Right renal cortex interstitium (tissue), 3 donors: ENCODE measurements at places on chromosomes 13 and 19.

GRCh38 chr13:41018602-41018948, 541 bp downstream of the ELF1 start:
- no peak for DNase-seq

DNA sequence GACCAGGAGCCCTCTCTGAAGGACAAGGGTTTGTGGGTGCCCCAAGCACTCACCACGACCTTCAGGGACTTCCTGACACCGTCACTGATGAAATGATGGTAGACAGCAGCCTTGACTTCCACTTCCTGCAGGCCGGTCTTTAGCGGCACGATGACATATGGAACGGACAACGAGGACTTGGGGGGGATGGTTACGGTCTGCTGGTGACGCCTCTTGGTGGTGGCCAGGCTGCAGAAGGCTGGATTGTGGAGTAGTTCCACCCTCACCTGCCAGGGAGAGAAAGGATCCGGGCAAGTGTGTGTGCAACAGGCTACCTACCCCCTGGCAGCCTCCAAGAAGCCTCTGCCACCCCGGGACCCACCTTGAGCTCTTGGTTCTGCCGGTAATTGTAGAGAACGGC, 23.2 kb downstream of the C3 start:
- no peak for DNase-seq

- DNase-seq, result peak; percentile 27
Observed at GRCh38 chr13:35388441-35389355, 87.8 kb downstream of the MAB21L1 start.

DNA sequence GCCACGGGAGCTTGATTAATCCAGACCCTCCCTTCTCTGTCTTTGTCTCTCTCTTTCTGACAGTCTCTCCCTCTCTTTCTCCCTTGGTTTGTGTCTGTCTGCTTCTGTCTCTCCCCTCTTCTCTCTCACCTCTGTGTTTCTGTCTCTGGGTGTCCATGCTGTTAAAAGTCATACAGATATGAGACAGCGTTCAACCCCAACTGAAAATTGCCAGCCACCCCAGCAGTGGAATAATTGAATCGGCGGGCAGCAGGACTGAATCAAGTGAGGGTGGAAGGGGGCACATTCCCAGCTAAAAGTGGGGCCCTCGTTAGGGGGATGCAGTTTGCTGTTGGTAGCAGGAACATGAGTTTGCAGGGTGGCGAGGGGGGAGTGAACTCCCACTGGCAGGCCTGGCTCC, 43.7 kb downstream of the TINCR start:
- no peak for DNase-seq

DNA sequence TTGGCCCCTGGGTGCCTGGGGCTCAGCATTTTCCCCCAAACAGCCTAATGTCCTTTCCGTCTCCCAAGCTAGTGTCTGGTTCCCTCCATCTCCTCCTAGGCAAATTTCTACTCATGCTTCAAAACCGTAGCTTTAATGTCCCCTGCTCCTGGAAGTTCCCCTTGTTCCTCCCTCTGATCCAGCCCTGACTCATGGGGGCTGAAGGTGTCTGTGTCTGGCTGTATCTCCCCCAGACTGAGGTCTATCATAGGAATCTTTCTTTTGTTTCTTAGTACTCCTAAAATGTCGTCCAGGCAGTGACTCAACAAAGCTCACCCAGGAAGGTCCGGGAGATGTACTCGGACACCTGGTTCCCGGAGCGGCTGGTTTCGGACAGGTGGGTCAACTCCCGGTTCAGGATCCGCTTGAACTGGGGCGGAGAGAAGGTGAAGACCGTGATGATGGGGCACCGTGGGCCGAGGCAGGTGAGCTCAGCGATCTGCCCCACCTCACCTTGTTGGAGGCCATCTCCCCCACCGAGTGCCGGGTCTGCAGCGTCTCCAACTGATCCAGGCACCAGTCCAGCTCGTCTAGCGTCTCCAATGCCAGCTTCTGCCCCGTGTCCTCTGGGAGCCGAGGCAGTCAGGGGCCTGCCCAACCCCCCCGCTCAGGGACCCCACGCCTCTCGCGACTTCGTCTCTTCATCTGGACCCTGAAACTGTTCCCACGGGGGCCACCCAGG, 6.2 kb downstream of the PDE4C start:
- no peak for DNase-seq

DNA sequence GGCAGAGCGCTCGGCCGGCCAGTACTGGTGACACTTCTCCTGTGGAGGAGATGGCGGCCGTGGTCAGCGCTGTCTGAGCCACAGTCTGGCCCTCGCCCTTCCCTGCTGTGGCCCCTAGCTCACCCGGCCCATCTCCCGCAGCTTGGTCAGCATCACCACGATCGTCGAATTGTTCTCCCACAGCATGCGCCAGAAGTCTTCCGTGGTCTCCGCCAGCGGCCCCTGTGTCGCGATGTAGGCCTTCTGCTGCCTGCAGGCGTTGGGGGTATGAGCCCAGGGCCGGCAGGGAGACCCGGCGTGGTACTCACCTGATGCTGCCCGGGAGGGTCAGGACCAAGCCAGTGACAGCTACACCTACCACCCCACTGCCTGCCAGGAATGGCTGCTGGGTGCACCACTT, 130.1 kb downstream of the PTPRS start:
- no peak for DNase-seq

DNA sequence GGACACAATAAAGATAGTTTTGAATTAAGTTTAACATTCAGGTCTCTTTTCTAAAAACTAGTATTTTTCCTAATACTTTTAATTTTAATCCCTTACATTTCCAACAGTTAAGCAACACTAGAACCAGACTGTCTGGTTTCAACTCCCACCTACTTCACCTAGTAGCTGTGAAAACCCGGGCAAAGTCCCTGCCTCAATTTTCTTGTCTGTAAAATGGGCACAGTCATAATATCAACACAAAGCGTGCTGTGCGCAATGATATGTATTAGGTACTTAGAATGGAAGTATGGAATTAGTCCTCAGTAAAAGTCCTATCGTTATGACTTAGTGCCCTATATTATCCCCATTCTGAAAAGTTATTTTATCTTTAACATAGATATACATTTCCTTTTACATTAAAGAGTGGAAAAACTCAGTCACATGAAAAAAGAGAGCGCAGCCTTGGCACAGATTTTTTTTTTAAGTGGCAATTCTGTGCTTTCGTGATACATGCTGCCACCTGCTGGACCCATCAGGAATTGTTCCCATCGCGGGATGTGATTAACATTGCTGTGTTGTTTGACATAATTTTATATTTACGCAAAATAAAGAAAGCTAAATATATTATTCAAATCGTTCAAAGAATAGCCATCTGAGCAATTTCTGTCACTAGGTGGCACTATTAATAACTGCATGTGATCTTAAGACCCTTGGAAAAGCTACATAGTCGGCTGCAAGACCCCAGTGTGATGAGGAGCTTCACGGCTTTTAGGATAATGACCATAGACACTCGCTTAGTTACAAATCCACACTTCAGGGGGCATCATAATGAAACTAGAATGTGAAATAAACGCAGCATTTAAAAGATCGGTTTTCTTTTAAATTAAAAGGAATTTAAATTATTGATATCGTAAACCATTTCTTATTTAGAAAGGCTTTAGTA, 59.9 kb downstream of the LIG4 start:
- DNase-seq, result peak; percentile 15

DNA sequence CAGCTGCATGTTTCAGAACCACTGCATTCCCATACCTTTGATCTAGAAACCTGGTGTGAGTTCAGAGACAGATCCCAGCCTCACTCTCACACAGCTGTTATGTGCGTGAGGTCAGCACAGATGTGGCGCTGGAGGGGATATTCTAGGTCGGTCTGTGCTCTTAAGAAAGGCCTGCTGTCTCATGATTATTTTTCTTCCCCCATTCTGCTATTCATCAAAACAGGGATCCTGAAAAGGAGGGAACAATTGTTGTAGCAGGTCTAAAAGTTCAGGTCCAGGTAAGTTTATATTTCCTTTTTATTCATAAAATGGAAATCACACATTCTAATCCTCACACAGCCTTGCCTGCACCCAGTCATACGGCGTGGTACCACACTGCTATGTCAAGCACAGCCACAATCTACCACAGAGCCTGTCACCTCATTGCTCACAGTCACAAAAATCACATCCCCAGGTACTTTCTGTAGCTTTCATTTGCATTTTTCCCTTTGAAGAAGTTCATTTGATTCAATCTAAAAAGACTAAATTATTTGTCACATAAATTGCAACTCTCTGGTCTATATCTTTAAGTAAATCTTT, 867 bp downstream of the ZNF546 start:
- DNase-seq, result no peak
